ENCODE measurements at places on chromosomes 6 and 20. TPM values are rescaled to one million over a fixed set of nuclear protein-coding genes. Genes with fewer than 3 reads are reported as not detected.

TREM1 gene
- total RNA-seq, result 21.1 TPM

- peak; percentile 56 for DNase-seq
Measured at GRCh38 chr6:9437836-9438235, 977.0 kb downstream of the TFAP2A start.

DNA sequence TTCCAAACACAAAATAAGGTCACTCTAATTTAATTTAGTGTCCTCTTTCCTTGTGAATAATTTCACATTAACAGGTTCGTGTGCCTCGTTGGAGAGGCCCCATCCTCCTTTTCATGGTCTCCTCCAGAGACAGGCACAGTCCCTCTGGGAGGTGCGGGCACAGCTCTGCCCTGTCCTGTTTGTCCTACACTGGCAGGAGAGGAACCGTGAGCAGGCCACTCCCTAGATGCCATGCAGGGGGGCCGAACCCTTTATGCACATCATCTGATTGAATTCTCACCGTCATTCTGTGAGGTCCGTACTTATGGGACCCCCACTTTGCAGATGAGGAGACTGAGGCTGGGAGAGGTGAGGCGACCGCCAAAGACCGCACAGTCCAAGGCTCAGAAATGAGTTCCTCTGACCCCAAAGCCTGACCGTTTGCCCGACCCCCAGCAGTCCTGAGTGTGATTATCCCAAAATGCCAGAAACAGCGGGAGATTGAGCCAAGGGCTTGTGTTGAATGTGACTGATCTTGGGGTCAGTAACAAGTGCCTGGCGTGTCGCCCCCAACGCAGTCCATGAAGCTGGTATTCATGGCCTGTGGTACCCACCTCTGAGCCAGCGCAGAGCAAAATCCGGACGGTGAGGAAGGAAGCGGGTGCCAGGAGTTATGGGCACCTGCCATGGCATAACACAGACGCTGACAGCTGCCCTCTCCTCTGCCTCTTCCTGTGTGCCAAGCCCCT lies 43.5 kb downstream of the PMEPA1 start:
- no peak for DNase-seq

- DNase-seq, result peak; percentile 99
Measured at GRCh38 chr20:50844430-50845100, 49.7 kb downstream of the BCAS4 start.

DNA sequence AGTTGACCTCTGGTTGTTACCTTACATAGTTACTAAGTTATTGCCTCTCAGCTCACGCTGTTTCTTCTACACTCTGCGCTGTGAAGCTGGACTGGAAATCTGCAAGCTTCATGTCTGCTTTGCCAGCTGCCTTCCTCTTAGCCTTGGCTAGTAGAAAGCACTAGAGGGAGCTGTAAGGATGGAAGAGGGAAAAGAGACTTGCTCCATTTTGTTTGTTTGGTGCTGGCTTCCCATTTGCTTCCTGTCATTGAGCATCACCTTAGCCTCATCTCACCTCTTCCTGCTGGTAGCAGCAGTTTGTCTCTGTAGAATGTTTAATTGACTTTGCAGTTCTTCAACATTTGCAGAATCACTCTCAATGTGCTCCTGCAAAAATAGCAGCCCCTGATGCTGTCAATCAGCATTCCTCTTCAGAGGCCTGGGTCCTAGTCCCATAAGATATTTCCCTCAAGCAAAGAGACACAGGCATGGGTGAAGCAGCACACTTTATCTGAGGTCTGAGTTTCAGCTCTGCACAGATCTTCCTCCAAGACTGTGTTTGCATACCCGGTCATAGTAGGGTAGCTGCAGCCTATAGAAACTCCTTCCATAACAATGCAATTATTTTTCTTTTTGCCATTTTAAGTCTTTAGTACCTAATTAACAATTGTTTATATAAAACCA lies 302.2 kb upstream of the EPHA7 start:
- no peak for DNase-seq

SIRPG gene
- not detected for total RNA-seq

- no peak for DNase-seq
Measured at GRCh38 chr6:32444433-32444832, 4.7 kb downstream of the HLA-DRA start.

ETV7 gene
- total RNA-seq, result not detected

DNA sequence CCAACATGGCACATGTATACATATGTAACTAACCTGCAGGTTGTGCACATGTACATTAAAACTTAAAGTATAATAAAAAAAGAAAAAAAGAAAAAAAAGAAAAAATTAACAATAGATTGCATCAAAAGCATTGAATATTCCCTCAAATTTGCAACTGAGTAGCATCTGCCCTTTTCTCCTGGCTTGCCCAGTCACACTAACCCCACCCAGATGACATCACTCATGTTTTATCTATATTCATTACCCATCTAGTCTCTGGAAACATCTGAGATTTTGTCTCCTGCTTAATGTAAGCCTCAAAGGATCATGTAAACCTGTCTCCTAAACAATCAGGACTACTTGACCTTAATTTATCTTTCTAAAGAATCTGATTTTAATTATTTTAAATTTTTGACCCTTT lies 706.8 kb downstream of the CD109 start:
- DNase-seq, result no peak
